ENCODE measurements at places on chromosomes 2 and 18.

DNA sequence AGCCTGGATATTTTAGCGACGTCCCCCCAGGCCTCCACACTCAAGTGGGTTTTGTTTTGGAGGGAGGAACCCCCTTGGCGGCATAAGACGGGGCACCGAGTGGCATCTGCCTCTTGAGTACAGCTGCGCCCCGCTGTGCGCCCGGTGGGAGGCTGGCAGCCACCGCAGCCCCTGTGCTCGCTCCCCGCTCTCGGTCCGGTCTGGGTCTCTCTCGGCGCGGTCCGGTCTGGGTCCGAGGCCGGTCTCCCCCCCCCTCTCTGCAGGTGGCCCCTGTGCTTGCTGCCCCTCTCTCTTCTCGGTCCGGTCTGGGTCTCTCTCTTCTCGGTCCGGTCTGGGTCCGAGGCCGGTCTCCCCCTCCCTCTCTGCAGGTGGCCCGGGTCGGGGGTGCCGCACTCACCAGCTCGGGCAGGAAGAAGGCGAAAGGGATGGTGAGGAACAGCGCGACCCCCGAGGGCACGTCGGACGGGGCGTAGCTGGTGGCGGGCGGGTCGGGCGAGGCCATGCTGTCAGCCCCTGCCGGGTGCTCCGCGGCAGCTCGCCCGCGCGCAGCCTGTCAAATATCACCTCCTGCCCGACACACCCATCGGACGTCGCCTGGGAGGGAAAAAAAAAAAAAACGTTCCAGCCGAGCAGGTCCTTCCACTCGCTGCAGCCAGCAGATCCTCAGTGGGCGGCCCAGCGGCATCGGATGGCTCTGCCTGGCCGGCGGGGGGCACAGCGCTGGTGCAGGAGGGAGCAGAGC, at the start of gene MALL:
Gene MALL (minus strand): TSS at position 532 of the 742 bp plus-strand sequence. CDS start 30 bp downstream, at position 502.
- no peak for DNase-seq

GRCh38 chr2:37641582-37642171, 29.8 kb downstream of the CDC42EP3 start:
- DNase-seq = no peak

- no peak for DNase-seq
These were observed 24.0 kb upstream of the CREB1 start for GRCh38 chr2:207505728-207506127.

- no peak for DNase-seq
These were observed 42.8 kb downstream of the PMAIP1 start for GRCh38 chr18:59942601-59943000.

DNA sequence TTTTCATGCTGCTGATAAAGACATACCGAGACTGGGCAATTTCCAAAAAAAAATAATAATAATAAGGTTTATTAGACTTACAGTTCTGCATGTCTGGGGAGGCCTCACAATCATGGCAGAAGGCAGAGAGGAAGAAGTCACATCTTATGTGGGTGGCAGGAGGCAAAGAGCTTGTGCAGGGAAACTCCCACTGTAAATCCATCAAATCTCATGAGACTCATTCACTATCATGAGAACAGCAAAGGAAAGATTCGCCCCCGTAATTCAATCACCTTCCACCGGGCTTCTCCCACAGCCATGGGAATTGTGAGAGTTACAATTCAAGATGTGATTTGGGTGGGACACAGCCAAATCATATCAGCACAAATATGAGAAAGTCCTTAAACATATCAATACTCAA, 1314.8 kb downstream of the DPP10 start:
- DNase-seq = no peak

GRCh38 chr18:46856973-46857372, 60.3 kb downstream of the PIAS2 start:
- no peak for DNase-seq

DNA sequence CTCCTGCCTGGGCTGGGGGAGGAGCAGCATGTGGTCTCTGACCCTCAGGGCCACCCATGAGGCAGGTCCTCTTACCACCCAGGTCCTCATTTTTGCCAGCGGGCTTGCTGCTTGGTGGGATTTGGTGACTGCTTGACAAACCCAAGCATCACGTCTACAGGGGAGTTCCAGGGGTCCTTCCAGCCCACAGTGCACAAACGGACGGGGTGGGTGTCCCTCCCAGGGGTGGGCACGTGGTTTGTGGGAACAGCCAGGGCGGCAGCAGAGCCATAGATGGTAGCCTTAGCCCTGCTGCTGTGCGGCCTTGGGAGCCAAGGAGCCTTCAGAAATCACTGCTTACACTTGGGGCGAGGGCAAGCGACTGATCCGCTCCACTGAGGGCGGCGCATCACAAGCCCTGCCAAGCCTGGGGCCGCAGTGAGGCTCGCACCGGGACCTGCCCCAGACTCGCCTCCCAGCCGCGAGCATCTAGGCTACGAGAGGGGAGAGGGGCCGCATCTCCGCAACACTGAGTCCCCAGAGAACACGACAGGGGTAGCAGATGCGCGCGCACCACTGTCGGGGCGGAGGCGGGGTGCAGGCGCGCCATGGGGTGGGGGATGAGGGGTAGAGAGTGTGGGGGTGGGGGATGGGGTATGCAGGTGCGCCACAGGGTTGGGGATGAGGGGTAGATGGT, 36.9 kb downstream of the SNED1 start:
- DNase-seq = no peak

DNA sequence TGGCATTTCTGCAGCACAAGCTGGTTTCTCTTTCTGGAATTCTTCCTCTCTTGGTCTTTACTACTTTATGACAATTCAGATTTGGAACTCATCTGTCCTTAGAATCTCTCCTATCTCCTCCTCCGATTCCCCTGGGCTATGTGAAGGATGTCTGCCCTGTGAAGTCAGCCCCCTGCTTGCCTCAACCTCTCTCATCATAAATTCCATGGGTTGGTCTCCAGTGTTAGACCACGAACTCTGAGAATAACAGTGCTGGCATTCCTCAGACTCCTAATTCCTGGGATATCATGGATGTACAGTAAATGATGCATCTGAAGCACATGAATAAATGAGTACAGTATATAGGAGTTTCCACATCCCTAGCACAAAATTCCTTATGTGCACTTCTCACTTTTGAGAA, 21.0 kb upstream of the CYRIA start:
- no peak for DNase-seq

GRCh38 chr2:64832936-64833335, 156.3 kb upstream of the SLC1A4 start:
- no peak for DNase-seq

GRCh38 chr18:79402209-79402576, 6.5 kb downstream of the NFATC1 start:
- no peak for DNase-seq

DNA sequence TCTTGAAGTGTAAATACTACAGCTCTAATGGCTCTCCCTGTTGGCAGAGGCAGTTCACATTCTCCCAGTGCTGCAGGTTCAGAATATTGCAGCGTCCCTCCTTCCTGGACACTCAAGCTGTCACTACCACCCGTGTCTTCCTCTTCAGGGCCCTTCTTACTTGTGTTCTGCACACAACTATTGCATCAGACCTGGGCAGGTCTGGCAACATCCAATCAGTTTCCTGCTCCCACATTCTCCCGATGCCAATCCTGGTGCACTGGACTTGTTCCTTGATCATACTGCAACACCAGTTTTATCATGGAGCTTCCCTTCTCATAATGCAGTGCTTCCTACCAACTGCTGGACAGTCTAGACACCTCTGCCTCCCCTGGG, 161.5 kb downstream of the CAPN13 start:
- no peak for DNase-seq

GRCh38 chr2:74499267-74499939, at the start of gene LBX2:
LBX2 (minus strand) TSS chr2:74499603; CDS start chr2:74499537, 66 bp downstream.
- no peak for DNase-seq

GRCh38 chr2:223562078-223562477, 40.1 kb downstream of the SCG2 start:
- DNase-seq = no peak

DNA sequence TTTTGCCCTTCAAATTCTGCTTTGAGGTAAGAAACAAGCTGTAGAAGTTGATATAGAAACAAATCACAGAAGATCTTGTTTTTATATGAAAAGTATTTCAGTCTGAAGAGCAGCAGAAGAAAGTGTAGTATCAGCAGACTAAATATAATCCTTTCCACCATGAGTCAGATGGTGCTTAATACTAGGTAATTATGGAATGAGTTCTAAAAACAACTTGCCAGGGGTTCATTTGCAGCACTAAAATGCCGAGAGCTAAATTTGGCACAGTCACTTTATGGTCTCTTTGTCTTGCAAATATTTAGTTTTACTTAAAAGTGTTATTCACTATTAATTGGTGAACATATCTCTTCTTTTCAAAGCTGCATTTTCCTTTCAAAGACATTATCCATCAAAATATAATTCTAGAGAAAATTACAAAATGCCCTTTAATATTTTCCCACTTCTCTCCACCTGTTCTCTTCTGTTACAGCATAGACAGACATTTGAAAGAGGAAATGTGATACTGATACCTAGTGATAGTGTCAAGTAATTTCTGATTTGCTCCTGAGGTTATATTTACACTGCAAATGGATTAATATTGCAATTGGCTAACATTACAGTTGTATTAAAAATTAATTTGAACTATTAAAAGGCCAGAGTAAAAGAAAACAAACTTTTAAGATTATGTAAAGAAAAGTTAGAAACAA, 5.3 kb downstream of the MYL1 start:
- no peak for DNase-seq

GRCh38 chr2:235300368-235301201, 193.3 kb upstream of the AGAP1 start:
- DNase-seq = no peak

DNA sequence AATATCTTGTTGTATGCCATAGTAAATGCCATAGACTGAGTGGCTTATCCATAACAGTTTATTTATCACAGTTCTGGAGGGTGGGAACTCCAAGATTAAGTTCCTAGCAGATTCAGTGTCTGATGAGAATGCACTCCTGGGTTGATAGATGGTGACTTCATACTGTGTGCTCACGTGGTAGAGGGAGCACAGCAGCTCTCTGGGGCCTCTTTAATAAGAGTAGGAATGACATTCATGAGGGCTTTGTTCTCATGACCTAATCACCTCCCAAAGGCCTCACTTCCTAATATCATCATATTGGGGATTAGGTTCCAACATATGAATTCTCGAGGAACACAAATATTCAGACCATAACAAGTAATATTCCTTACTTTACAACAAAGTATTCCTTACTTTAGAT, 98.1 kb upstream of the SH3BP4 start:
- DNase-seq = no peak

DNA sequence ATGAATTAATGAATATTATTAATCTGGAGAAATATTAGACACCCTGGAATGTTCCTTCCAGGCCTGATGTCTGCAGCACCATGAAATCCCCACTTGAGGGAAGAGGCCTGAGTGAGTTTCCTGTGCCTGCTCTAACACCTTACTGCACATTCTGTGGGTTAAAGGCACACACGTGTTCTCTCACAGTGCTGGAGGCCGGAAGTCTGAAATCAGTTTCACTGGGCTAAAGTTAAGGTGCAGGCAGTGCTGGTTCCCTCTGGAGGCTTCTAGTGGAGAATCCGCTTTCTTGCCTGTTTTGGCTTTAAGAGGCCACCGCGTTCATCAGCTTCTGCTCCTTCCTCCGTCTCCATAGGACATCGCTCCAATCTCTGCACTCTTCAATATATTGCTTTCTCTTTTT, 48.7 kb downstream of the ACKR3 start:
- no peak for DNase-seq

- no peak for DNase-seq
These were observed 46.9 kb upstream of the ARHGAP28 start for GRCh38 chr18:6682437-6683111.

DNA sequence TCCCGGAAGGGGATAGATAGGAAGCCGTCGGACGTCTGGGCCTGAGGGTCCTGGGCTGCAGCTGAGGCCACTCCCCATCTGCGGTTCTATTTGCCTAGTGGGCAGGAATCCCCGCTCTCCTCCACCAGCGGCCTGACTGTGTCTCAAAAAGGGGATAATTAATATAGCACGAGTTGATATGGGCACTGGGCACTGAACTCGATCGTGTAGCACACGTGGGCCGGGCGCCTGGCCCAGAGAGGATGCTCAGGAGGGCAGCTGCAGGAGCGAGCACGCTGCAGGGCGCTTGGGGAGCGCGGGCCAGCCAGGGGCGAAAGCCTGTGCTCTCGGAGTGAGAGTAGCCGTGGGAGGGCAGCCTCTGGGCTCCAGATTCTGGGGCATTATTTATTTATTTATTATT, 8.8 kb upstream of the GBX2 start:
- no peak for DNase-seq

DNA sequence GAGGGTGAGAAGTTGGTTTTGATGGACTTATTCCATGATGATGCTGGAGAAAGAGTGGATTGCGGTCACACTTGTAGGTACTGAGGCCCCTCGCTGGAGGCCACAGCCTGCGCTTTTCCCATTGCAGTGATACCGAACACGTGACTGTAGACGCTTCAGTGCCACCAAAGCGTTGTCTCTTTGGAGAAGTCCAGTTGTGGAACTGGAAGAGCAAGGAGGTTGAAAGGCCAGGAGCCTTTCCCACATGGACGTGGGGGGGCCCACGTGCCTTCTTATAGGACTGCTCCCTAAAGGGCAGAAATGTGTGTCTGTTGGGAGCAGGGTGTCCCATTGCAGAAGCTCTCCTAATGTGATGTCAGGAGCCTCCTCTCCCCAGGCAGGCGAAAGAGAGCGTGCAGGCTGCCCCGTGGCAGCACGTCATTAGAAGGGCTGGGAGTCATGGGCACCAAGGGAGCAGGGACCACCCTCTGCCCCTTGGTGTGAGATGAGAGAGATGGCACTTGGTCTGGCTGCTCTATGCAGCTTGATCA, 31.5 kb downstream of the LPIN1 start:
- DNase-seq = no peak

- no peak for DNase-seq
These were observed 2.8 kb upstream of the MXD1 start for GRCh38 chr2:69911985-69912563.

Measured in stimulated activated CD8-positive, alpha-beta memory T cell treated with anti-CD3 and anti-CD28 coated beads, Interleukin-4, amount 100 ng/mL, for 4 hours (primary cell).